ENCODE measurements at places on chromosomes 7 and 10. TPM values are rescaled to one million over a fixed set of nuclear protein-coding genes. Genes with fewer than 3 reads are reported as not detected.

Gene MEOX2
- polyA plus RNA-seq, result 6.8 TPM

Gene ITGA8
- polyA plus RNA-seq, result 1.8 TPM

Gene SAP25
- polyA plus RNA-seq, result 0.30 TPM

DNA sequence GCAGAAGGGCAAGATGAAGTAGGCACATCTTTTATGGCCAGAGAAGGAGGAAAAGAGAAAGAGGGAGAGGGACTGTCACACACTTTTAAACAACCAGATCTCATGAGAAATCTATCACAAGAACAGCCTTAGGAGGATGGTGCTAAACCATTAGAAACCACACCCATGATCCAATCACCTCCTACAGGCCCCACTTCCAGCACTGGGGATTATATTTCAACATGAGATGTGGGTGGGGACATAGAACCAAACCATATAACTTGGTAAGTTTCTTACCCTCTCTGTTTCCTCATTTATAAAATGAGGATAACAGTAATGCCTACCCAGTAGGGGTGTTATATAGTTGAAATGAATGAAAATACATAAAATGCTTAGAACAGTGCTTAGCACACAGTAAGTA is 66.0 kb downstream of the CHCHD3 start:
- no peak for DNase-seq

DNA sequence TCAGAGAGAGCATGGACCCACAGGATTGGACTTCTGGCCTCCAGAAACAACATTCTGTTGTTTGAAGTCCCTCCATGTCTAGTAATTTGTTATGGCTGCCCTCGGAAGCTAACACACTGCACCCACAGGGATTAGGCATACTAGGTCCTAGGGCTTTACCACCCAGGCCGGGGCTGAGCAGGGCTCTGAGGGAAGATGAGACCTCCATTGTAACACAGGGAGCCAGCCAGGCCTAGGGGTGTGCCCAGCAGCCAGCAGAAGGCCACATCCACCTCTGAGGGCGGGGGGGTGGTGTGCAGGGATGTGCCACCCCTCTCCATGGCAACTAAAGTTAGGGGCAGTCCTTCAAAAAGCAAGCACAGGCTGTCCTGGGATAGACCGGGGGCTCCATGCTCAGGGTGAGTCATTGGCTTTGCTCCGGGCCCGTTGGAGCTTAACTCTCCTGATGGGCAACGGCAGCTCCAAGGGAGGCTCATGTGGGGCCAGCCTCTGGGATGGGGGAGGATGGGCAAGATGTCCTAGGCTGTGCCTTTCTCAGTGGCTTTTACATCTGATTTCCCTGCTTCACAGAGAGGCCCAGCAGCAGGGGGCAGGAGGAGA is 96.6 kb upstream of the GPR26 start:
- no peak for DNase-seq

DNA sequence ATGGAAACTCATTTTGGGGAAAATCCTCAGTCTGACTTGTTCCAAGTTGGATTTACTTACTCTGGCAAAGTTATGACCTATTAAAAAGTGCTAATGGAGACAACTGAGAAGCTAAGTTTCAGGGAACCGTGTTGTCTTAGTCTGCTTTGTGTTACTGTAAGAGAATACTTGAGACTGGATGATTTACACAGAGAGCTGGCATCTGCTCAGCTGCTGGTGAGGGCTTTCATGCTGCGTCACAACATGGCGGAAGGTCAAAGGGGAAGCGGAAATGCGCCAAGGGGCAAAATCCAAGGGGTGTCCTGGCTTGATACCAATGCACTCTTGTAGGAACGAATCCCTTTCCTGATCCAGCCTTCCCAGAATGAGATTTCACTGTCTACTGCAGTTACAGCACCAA is 46.4 kb downstream of the MTURN start:
- no peak for DNase-seq

GRCh38 chr10:15859906-15860691 is at the start of gene MINDY3:
TSS of gene MINDY3 (minus strand) at chr10:15860507. CDS start at chr10:15860299, 208 bp downstream.
- DNase-seq, result peak; percentile 85

GRCh38 chr7:128135159-128135514 is 103.9 kb upstream of the LRRC4 start:
- no peak for DNase-seq

DNA sequence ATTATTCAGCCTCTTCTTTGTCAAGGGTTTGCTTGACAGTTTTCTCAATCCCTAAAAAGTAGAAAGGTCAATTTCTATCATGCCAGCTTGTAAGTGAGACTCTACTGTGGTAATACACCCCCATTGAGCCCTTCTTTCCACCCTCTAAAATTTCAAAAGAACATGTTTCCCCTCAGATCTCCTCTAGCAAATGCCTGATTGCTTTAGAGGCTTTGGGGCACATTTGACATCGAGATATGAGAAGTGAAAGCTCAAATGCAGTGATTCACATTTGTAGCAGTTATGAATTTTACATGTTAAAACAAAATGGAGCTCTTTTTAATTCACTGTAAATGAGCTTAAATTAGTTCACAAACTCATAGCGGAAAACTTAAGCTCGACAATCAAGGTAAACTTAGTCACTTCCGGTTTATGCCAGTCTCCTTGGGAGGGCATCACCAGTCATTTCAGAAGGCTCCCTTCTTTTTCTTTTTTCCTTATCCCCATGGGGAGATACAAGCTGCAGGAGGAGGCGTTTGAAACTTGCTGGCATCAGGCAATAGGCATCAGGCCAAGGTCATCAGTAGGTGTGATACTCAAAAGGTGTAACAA is 55.3 kb upstream of the ADO start:
- no peak for DNase-seq

DNA sequence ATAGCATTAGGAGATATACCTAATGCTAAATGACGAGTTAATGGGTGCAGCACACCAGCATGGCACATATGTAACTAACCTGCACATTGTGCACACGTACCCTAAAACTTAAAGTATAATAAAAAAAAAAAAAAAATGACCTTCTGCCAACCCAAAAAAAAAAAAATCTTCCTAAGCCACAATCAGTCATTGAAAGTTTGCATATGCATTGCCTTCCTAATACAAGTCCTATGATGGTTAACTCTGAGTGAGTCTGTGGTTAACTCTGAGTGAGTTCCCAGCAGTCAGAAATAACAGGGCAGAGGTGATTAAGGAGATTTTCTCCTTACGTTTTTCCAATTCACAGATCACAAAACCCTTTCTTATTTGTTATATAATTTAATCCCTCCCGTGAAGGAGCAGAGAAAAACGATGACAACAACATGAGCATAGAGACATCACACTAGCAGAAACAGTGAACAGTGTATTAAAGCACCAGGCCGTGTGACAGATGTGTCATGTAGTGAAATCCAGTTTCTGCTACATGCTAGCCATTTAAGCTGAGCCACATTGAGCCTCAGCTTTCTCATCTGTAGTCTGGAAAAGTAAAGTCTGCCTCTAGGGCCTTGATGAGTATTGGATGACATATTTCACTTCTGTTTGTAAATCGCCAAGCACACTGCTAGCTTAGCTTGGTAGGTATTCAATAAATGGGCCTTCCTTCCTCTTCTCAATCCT is 7.4 kb upstream of the RNF148 start:
- DNase-seq, result no peak

DNA sequence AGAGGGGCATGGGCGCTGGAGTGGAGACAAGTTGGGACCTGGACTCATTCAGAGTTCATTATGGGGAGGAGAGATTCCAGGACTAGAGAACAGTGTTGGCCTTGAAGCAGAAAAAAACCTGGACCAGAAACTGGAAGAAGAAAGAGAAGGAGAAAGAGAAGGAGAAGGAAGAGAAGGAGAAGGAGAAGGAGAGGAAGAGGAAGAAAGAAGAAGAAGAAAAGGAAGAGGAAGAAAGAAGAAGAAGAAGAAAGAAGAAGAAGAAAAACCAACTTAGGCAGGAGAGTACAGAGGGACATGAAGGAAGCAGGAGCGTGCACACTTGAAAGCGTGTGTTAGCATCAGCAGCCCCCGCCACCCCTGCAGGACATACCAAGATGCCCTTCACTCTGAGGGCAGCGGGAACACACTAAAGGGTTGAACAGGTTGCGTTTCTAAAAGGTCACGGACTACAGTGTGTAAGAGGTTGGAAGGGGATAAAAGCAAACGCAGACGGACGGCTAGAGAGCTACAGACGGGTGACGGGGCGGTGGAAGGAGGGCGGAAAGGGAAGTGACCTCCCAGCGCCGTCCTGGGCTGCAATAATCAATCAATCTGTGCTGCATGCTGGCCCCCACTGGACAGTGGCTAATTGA is 95.3 kb downstream of the SEC61G start:
- no peak for DNase-seq

DNA sequence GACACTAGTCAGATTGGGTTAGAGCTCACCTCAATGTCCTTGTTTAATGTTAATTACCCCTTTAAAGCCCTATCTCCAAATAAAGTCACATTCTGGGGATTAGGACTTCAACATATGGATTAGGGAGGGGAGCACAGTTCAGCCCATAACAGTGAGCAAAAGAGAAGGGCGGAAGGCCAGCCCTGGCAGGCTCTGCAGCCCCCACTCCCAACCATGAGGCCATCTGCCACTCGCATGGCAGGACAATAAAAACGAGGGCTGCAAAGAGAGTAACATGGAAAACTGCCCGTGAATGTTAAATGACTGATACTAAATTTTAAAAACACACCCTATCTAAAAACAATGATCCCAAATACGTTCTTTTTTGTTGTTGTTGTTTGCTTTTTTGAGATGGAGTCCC is 38.7 kb downstream of the RGS10 start:
- DNase-seq, result no peak

DNA sequence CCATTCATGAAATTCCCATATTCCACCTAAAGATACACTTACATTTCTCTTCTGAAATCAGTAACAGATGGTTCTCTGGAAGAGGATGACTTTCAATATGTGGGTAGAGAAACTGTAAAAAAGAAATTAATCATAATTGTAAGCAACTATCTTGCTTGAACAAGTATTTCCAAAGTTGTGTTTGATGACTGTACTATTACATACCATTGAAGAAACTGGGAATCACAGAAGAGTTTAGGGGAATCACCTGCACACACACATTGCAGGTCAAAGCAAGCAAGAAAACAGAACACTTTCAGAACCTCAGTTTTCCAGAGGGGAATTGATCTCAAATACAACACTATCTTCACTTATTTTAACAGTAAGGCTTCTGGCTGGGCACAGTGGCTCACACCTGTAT is 33.6 kb downstream of the GSAP start:
- no peak for DNase-seq

DNA sequence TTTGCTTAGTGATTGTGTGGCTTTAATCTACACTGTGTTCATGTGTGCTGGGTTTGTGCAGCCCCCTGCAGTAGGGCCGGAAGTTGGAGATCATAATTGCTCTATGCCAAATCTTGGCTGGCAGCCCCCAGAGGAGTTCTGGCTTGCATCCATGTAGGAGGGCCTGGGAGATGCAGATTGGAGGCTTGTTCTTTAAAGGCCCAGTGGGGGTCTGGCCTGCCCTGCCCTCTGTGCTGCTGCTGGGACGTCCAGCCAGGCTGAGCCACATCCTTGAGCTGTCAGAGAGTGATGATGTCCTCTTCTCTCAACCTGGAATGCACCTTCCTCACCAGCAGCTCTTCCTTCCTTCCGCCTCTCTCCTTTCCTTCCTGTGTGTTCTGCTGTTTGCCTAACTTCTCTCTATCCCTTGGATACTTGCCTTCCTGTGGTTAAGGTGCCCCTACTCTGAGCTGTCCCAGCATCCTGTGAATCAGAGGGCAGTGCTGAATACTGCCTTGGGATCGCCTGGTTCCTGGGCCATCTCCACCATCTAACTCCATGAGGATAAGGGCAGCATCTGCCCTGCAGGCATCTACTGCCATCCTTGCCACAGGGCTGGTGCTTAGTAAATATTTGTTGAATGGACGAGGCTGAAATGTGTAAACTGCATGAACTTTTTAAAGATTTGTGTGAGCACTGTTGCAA is 30.2 kb downstream of the DOCK1 start:
- DNase-seq, result no peak

GRCh38 chr7:55572378-55573233 is at the start of gene VOPP1:
TSS of gene VOPP1 (minus strand) at chr7:55572502. CDS start at chr7:55572324, 178 bp downstream.
- DNase-seq, result peak; percentile 87

- DNase-seq, result no peak
Observed at GRCh38 chr10:109931163-109931562, 7.9 kb upstream of the XPNPEP1 start.

All from heart left ventricle (tissue), 16 donors.